Sigmoid colon (tissue), 7 donors: ENCODE measurements at places on chromosomes 16 and 17.
A peak's percentile ranks its signal among the peaks of the same experiment; 100 is the strongest.

DNA sequence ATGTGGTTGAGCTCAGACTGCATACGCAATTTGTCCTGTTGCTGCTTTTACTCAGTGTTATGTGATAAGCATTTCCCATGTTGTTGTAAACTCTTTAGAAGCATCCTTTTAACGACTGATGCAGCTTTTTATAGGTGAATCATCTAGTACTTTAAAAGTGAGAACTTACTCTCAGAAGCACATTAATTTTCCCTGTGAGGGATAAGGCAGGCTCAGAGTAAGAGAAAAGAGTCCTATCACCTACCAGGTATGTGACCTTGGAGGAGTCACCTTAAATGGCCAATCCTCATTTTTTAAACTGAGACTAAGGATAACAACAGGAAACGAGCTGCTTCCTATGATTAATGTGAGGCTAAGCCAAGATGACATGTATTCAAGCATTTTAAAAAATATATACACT lies 34.4 kb upstream of the GAN start:
- no peak for DNase-seq

GRCh38 chr17:1454541-1454940 lies 1.5 kb downstream of the CRK start:
- no peak for DNase-seq

GRCh38 chr16:70646260-70647241 lies at the start of gene IL34:
Gene IL34 (plus strand): TSS chr16:70646559. CDS start chr16:70646948, 389 bp downstream.
- DNase-seq: peak; percentile 77

GRCh38 chr17:63838631-63839171 lies 3.8 kb downstream of the SMARCD2 start:
- DNase-seq: peak; percentile 99

DNA sequence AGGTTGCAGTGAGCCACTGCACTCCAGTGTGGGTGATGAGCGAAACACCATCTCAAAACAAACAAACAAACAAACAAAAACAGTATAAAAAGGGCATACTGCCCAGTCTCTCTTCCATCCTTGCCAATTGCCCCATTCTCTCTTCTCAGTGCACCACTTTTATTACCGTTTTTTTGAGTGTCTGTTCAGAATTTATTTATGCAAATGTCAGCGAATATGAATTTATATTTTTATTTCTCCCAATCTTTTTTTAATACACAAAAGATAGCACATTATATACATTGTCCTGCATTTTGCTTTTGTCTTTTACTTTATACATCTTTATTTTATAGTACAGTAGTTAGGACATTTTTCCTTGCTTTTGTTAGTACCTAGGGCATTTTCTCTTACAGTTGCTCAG lies 19.6 kb downstream of the RNF135 start:
- no peak for DNase-seq

- no peak for DNase-seq
Measured at GRCh38 chr16:58187665-58188421, 10.1 kb downstream of the CSNK2A2 start.

GRCh38 chr16:88315543-88316105 lies 67.1 kb upstream of the ZNF469 start:
- no peak for DNase-seq

GRCh38 chr17:46117850-46118696 lies 75.2 kb downstream of the KANSL1 start:
- no peak for DNase-seq

DNA sequence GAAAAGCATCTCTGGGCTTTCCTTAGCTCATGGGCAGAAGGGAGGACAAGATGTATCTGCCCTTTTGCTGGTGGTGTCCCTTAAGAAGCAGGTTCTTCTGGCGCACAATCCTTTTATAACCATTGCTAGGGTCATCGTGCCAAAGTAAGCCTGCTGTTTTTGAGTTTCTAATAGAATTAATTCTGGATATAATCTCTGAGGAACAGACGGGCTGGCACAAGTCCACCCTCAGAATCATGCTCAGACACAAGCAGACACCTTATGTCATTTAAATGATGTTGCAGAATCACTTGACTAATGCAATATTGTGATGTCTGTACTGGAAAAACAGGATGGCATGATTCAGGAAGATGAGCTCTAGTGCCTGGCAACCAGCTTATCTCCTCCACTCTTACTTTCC lies 18.8 kb upstream of the MMD start:
- DNase-seq: no peak

DNA sequence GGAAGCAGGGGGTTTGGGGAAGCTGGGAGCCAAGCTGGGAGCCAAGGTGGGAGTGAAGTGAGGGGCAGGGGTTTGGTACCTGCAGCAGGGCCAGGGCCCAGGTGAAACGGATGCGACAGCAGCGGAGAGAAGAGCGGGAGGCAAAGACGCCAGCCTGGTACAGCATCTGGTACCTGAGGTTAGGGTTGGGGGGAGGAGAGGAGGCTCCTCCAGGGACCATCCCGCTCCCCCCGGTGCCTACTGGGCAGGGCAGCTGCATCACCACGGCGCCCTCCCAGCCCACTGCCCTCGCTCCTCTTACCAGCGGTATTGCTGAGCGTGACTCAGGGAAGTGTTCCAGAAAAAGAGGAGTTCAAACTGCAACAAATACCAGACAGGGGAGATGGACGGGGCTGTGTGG lies 9.8 kb downstream of the CLN3 start:
- DNase-seq: no peak

DNA sequence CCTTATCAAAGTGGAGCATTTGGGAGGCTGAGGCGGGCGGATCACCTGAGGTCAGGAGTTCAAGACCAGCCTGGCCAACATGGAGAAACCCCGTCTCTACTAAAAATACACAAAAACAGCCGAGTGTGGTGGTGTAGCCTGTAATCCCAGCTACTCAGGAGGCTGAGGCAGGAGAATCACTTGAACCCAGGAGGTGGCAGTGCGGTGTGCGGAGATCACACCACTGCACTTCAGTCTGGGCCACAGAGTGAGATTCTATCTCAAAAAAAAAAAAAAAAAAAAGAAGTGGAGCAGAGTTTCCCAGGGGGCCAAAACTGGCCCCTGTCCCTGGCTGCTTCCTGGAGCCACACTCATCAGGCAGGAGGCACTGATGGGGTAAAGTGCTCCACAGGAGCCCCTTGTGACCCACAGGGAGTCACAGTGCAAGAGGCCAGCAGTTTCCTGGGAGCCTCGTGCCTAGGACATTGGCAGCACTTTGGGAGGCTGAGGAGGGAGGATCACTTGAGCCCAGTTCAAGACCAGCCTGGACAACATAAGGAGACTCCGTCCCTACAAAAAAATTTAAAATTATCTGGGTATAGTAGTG lies 44.4 kb downstream of the RTN4RL1 start:
- no peak for DNase-seq

DNA sequence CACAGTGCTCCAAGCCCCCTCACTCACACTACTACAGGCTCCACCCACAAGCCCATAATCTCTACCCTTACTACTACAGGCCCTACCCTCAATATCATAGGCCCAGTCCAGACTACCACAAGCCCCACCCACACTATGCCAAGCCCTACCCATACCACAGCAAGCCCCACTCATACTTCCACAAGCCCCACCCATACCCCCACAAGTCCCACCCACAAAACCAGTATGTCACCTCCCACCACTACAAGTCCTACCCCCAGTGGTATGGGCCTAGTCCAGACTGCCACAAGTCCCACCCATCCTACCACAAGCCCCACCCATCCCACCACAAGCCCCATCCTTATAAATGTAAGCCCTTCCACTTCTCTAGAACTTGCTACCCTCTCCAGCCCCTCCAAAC lies 13.8 kb downstream of the RIPOR1 start:
- DNase-seq: peak; percentile 76

- no peak for DNase-seq
Measured at GRCh38 chr16:77918809-77919707, 103.3 kb upstream of the CLEC3A start.

- DNase-seq: no peak
Measured at GRCh38 chr17:77540975-77541374, 400.2 kb downstream of the SEC14L1 start.

GRCh38 chr17:65456368-65457151 lies 104.9 kb downstream of the AXIN2 start:
- DNase-seq: no peak

GRCh38 chr17:76240461-76241203 lies at the start of gene RNF157:
Gene RNF157 (minus strand): TSS chr17:76240493. CDS start chr17:76240240, 253 bp downstream.
- DNase-seq: peak; percentile 80

DNA sequence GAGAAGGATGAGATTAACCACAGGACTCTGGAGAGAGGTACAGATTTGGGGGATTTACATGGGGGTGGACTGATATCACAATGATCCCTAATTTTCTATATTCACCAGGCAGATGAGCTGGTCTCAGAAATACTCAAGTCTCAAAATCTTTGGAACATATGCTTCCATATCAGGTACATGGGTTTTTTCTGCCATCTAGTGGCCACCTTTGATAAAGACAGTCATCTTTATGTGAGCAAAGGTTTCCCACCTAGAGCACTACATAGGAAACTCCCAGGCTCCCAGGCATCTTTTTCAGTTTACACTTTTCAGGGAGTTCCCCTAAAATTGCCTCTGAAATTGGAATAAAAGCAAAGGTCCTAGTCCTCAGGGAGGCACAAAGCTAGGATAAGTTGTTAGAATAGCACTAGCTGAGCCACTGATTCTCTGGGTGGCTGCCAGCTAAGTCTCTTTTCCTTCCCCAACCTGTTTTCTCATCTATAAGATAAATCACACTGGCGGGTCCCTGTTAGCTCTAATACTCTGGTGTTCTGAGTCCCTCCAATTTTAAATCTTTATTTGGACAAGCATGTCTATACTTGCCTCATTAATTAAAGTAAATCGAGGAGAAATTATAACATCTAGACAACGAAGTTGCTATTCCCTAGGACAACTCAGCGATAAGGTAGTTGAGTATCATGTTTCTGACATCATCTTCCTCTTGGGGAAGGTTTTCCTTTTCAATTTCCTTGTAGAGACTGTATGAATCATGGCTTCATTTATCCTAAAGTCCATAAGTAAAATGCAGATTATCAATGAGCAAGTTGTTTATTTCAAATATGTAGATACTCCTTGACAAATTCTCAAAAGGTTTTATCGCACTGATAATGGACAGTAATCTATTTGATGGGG lies 19.0 kb upstream of the MON1B start:
- no peak for DNase-seq

- DNase-seq: no peak
Measured at GRCh38 chr16:89047331-89048089, 46.1 kb upstream of the ACSF3 start.

GRCh38 chr17:68324114-68324513 lies 32.8 kb downstream of the ARSG start:
- DNase-seq: no peak

DNA sequence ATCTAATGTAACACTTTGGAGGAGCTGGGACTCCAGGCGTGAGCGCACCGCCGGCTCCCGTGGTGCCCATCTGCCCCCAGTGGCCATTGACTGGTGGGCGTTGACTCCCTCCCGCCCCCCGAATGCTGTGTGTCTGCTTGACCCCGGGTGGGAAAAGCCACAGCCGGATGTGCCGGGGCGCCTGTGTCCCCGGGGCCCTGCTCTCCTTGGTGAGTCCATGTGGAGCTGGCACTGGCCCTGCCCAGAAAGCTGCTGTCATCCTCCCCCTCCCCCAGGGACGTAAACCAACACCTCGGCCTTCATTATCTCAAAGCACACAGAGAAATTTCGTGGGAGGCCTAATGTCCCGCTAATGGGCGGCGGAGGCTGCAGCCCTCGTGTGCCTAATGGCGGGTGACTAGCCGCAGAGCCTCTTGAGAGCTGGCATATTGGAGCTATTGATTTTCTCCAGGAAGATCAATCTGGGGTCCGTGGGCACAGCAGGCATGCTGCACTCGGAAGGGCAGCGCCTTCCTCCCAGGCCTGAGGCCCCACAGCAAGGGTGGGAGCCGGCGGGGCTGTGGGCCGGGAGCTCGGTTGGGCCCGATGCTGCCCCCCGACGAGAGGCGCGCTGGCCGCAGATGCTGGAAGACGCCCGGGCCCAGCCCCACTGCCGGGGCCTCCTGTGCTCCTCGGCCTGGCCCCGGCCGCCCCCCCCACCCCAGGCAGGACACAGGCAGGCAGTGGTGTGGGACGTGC lies 4.0 kb upstream of the PERCC1 start:
- DNase-seq: no peak

DNA sequence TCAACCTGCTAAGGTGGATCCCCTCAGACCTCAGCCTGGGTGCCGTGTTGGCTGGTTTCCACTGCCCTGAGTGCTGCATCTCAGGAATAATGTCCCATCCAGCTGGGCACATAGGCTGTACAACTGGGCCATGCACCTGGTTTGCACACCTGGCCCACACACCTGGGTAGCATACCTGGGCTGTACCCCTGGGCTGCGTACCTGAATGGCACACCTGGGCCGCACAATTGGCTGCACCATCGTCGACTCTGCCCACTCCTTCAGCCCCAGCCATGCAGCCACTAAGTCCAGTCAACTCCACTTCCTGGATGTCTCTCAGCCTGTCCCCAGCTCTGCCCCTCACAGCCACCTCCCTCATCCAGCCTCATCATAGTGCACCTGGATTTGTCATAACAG lies 7.9 kb downstream of the SLC5A10 start:
- DNase-seq: no peak

GRCh38 chr16:63890081-63890480 lies 1231.8 kb downstream of the CDH11 start:
- DNase-seq: no peak

DNA sequence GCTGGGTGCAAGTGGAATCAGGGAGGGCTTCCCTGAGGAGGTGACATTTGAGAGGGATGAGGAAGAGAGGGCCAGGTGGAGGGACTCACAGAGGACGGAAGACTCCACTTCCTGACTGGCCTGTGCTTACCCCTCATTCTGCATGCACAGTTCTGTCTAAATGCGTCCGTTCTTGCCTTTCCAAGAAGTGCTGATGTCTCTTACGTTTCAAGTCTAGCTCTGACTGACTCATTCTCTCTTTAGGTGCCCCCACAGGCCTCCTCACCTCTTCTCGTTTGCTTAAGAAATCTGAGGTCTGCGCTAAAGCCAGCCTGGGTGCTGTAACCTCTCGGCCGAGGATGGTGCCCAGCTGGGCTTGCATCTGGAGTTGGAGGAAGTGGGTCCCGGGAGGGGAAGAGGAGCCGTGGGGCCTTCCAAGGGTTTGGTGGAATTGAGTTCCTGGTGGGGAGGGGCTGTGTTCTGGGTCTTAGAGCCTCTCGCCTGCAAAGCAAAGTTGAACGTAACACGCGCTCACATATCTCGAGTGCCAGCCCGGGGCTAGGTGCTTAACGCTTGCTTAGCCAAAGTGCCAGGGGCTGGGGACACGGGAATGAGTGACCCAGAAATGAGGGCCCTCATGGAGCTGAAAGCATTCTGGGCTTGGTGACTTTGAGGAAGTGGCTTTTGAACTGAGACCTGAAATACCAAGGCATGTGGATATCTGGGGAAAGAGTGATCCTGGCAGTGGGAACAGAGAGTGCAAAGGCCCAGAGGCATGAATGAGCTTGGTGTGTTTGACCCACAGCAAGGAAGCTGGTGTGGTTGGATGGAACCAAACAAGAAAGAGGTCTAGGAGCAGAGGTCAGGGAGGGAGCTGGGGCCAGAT lies 4.8 kb downstream of the IL4R start:
- peak; percentile 77 for DNase-seq
